CD8-positive, alpha-beta memory T cell (primary cell): ENCODE measurements at places on chromosomes 16 and 17. TPM values are rescaled to one million over a fixed set of nuclear protein-coding genes. Genes with fewer than 3 reads are reported as not detected.

- DNase-seq, result no peak
Observed at GRCh38 chr17:72137161-72137560, 16.3 kb downstream of the SOX9 start.

DNA sequence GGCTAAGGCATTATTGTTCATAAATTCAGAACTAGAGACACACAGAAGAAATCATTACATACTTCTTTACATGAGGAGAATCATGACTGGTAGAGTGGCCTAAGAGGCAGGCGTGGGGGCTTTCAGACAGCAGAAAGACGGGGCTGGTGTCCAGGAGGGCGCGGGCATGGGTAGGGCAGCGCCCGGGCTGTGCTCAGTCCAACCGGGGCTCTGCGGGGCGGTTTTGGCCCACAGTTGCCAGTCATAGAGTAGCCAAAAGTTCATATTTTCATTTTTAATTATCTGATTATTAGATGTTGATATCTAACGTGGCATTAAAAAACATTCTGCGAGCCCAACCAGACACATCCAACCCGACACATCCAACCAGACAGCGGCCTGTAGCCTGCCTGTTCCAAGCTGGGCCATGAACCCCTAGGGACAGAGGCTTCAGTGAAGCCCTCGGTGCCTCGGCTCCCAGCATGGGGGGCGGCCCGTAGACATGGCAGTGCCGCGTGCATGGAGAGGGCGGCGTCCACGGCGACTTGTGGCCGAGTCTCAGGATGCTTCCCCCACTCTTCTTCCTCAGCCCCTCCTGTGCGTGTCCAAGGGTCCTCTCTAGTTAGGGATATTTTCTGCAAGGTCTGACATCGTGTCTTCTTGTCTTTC, 162.4 kb upstream of the CHMP6 start:
- DNase-seq, result no peak

DNA sequence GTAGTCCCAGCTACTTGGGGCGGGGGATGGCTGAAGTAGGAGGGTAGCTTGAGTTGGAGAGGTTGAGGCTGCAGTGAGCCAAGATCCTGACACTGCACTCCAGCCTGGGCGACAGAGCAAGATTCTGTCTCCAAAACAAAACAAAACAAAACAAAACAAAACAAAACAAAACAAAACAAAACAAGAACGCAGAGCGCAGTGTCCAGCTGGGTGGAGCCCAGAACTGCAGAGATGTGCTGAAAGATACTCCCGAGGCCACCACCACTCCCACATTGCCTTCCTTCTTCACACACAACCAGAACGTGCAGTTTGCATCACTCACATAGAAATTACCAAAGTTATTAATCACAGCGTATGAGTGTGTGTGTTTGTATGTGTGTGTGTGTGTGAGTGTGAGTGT, 222.9 kb upstream of the ASIC2 start:
- DNase-seq, result no peak

- no peak for DNase-seq
Observed at GRCh38 chr17:43365356-43365755, 33.4 kb upstream of the ARL4D start.

GRCh38 chr16:57635266-57636097, 7.1 kb downstream of the ADGRG1 start:
- DNase-seq, result no peak

DNA sequence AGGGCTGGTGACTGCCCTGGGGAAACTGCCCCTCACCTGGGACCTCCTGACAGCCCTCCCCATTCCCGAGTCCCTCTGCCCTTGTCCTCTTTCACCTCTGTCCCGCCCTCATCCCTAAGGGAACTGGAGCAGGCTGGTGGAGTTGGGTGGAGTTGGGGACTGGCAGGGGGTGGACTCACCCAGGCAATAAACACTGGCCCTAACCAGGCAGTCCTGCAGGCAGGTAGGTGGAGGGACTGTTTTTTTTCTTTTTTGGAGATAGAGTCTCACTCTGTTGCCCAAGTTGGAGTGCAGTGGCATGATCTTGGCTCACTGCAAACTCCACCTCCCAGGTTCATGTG, 11.7 kb downstream of the GCGR start:
- no peak for DNase-seq

GRCh38 chr17:40550608-40551007, 14.7 kb downstream of the CCR7 start:
- DNase-seq, result no peak

DNA sequence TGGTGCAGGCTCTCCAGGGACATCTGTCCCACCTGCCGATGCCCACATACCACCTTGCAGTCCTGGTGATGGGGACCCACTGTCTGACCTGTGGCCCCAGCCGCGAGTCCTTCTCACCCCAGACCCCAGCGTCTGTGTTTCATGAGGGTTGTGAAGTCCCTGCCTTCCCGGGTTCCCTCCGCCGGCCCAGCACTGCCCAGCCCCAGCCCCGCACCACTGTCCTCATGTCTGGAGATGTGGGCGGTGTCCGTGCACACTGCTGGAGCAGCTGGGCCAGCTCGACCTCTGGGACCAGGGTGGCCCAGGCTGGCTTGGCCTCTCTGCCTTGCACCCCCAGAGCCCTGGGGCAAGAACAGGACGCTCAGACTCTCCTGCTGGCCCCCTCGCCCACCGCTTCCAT, 199.5 kb upstream of the CIBAR2 start:
- no peak for DNase-seq

Gene ZFPM1
- total RNA-seq, result 16.7 TPM

- peak; percentile 6 for DNase-seq
Observed at GRCh38 chr17:55577687-55578086, 66.4 kb upstream of the SMIM36 start.

GRCh38 chr17:80565343-80566053, 20.9 kb downstream of the RPTOR start:
- no peak for DNase-seq

GRCh38 chr16:19882646-19883045, 2.0 kb downstream of the GPRC5B start:
- DNase-seq, result no peak

Gene HSD17B2
- total RNA-seq, result not detected

Gene CBX4
- 12.2 TPM for total RNA-seq

- DNase-seq, result no peak
Observed at GRCh38 chr16:84513123-84513522, 8.7 kb upstream of the MEAK7 start.

DNA sequence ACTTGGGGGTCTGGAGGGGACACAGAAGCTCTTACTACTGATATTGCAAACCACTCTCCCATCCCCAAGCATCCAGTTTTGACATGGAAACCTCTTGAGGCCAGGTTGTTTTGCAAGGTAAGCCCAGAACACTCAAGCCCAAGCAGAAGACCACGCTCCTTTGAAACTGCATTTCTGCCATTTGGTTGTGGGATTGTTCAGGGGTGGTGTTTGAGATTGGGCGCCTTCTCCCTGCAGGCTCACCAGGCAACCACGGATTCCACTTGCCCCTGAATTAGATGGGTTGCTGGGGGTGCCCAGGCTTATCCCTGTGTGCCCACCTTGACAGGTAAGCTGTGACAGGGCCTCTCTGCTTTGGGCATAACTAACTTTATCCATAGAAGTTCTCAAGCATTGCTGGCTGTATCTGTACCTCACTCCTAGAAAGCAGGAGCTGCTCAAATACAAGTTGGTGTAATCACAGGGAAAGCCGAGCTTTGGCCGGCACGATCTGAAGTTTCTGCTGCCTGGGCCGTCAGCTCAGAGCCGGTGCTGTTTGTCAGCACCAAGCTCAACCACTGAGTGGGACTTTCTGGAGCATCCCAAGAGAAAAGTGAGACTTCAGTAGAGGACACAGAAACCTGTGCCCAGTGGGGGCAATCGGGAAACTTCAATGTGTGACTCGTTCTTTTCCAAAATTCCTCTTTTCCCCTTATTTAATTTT, 93.6 kb downstream of the CYLD start:
- no peak for DNase-seq

GRCh38 chr17:5249615-5250014, 15.0 kb upstream of the SCIMP start:
- DNase-seq, result peak; percentile 40

Gene KIF19
- 0.20 TPM for total RNA-seq
